ENCODE measurements at places on chromosomes 13 and 19. TPM values are rescaled to one million over a fixed set of nuclear protein-coding genes. Genes with fewer than 3 reads are reported as not detected.

The MUC16 gene
- total RNA-seq, result 0.07 TPM

The ASF1B gene
- 32.6 TPM for total RNA-seq

The TRAPPC6A gene
- 43.4 TPM for total RNA-seq

The MIA gene
- total RNA-seq, result 0.57 TPM

The DOCK9 gene
- 27.8 TPM for total RNA-seq

The FBN3 gene
- total RNA-seq, result not detected

The CEACAM16 gene
- 0.24 TPM for total RNA-seq
